ENCODE measurements at places on chromosomes 5 and 9.

- DNase-seq, result no peak
These were observed 84.4 kb downstream of the HTR4 start for GRCh38 chr5:148569948-148570347.

DNA sequence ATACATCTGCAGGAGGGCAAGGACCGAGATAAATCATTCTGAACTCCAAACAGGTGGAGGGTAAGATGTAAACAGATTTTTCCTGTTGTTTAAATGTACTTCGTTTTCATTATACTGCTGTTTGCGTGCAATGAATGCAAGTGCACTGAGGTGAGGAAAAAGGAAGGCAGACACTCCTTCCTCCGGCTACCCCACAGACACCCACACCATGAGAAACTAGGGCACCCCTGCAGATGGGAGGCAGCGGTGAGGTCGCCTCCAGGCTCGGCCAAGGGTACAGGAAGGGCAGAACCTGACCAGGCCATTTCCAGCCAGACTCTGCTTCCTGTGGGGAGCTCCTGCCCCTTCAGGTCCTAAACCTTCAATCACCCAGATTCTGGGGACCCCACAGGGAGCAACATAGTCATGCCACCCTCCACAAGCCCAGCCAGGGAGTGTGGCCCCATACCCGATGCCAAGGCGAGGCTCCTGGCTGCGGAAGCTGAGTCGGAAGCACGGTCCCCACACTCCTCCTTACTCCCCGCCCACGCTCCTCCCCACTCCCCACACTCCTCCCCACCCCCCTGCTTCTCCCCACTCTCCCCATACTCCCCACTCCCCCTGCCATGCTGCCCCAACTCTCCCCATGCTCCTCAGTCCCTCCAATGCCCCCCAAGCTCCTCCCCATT lies 37.1 kb downstream of the VAV2 start:
- DNase-seq, result no peak

DNA sequence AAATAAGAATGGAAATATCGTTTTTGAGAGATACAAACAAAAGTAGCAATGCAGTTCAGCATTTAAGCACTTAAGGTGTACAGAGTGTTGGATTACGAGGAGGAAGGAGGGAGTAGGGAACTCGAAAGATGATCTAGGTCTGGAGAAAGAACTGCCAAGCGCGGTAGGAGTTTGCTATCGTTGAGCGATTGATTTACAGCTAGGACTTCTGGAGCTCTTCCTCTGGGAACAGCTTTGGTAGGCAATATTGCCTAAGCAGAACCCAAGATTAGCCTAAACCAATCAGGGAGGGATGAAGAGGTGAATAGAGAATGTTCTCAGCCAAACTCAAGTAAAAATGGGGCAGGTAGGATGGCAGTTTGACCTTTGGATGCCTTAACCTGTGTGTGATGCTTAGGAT lies 965 bp downstream of the CLTA start:
- no peak for DNase-seq

DNA sequence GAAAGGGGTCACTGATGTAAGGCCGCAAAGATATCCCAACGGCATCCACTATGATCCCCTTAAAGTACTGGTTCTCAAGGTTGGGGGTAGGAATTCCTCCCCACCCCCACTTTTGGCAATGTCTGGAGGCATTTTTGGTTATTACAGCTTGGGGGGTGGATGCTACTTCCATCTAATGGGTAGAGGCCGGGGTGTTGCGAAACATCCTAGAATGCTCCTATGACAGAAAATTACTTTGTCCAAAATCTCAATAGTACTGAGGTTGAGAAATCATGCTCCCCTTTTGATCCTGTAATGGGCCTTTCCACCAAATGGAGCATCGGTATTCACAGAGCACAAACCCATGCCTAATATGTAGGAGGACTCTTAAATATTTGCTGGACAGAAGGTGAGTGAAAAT lies 20.8 kb upstream of the TCERG1 start:
- DNase-seq, result no peak

- no peak for DNase-seq
These were observed 101.9 kb downstream of the SLC28A3 start for GRCh38 chr9:84238652-84239051.

- no peak for DNase-seq
These were observed 150.2 kb downstream of the GABBR2 start for GRCh38 chr9:98558575-98558974.

- no peak for DNase-seq
These were observed 1.6 kb downstream of the FNIP1 start for GRCh38 chr5:131795228-131795627.

DNA sequence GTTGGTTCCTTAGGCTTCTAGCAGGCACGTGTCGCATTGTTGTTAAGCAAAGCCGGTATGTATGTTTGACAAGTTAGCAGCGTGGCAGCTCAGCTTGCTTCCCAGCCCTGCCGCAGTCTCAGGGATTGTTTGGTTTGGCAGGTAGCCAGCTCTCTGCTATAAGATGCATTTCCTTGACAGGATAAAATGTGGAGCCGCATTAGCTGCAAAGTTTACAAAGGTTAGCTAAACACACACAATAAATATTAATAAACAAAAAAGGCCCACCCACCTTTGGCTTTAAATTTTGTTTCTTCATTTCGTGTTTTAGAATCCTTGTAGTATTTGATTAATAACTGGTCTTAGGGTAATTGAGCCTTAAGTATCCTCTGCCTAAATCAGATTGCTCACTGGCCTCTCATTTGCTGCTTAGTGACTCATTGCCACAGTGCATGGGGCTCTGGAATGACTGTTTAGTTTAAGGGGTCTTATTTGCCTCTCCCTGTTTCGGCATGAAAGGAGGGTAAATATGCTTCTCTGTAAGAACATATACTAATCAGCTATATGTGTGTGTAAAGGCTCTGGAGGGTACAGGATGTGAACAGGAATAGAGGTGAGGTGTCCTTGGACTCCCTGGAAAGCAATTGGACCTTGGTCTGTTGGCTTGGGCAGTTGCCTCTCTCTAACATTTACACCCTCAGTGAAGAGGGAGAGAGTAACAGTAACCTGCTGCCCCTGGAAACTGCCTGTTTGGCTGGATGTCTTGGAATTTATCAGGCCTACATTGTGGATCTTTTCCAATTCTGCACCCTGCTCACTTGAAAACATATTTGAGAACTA lies 122.0 kb downstream of the GDNF start:
- peak; percentile 25 for DNase-seq

GRCh38 chr9:94999832-95000231 lies 273.3 kb downstream of the AOPEP start:
- no peak for DNase-seq

GRCh38 chr9:113398796-113399195 lies 2.3 kb downstream of the ALAD start:
- DNase-seq, result no peak

DNA sequence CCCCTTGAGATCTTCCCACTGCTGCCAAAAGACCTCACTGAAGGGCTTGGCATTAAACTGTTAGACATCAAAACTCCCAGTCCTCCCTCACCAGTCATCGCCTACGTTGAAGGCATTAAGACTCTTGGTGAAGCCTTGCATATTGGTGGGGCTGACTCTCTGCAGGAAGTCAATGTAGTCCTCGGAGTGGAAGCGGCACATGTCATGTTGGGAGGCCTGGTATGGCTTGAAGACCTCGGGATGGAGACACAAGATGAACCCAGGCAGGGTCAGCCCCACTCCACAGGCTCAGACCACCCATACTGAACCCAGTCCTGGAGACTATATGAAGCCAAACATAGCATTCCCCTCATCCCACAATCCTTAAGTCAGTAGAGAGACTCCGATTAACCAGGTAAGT lies 1.9 kb downstream of the HDAC3 start:
- DNase-seq, result no peak

- no peak for DNase-seq
These were observed 9.5 kb upstream of the DPYSL3 start for GRCh38 chr5:147519380-147519779.

- no peak for DNase-seq
These were observed 90.1 kb upstream of the SPOCK1 start for GRCh38 chr5:137589185-137589584.

DNA sequence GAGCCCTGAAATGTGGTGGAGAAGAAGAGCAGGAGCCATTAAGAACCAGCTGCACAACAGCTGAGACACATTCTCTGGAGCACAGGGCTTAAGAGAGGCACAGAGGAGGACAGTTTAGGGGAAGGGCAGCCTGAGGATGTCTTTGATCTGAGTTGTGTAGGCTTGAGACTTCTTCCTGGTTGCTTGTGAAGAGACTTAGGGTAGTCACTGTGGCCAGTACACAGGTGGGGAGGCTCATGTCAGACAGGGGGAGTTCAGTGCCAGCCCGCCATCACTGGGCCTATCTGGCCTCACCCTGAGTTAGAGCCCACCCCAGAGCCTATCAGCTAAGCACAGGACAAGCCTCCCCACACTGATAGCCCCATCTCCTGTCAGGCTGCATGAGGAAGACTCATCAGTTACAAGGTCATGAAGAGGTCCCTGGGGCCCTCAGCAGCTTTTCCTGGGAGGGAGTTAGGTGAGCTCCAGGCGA lies 19.8 kb downstream of the SLC22A4 start:
- DNase-seq, result no peak

DNA sequence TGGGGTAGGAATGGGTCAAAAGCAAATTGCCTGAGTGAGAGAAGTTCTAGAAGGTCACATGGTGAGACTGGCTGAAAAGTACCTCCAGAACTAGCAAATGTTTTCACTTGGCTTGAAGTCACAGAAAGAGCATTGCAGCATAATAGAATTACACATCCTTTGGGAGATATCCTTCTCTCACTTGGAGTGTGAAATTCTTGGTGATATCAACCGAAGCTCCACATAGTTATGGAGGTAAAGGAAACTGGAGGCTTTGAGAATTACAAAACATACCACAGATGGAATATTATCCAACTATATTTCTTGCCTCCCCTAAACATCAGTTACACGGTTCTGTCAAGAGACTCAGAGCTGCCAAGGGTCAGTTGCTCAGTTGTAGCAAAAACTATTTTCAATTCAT lies 182.4 kb downstream of the SEMA5A start:
- DNase-seq, result no peak

GRCh38 chr9:74577956-74578355 lies 80.8 kb downstream of the RORB start:
- no peak for DNase-seq

DNA sequence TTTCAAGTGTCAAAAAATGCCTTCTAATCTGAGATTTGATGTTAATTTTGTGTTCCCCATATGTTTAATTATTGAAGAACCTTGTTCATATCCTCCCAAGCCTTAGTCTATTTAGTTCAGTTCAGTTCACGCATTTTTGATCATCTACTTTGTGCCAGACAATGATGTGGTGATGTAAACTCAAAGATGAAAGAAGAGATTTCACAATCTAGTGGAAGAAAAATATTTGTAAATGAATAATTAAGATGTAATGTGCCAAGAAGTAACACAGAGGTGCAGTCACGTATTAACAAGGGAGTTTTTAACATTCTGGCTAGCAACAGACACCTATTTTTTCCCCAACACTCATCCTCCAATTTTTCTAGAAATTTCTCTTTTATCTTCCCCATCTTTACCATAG lies 22.1 kb upstream of the KIF2A start:
- DNase-seq, result no peak

DNA sequence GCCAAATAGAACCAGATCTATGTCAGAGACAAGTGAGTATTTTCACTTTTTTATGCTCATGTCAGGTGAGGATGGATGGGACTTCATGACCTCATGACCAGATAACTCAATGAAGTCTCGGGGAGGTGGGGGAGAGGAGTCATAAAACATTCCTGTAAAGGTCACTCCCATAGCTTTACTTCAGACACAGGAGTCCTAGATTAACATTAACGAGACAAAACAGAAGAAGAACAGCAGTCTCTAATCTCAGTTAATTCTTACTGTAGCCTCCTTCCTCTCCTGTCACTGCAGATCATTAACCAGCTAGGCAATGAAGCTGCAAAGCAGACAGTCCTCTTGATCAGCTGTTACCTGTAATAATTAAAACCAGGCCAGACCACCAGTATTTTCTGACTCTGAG lies 11.2 kb downstream of the CRHBP start:
- no peak for DNase-seq

GRCh38 chr9:20170122-20170521 lies 381.3 kb upstream of the SLC24A2 start:
- DNase-seq, result no peak

GRCh38 chr5:44536650-44537260 lies 147.5 kb upstream of the FGF10 start:
- DNase-seq, result peak; percentile 65

GRCh38 chr5:69504036-69504435 lies 11.4 kb downstream of the OCLN start:
- DNase-seq, result no peak

DNA sequence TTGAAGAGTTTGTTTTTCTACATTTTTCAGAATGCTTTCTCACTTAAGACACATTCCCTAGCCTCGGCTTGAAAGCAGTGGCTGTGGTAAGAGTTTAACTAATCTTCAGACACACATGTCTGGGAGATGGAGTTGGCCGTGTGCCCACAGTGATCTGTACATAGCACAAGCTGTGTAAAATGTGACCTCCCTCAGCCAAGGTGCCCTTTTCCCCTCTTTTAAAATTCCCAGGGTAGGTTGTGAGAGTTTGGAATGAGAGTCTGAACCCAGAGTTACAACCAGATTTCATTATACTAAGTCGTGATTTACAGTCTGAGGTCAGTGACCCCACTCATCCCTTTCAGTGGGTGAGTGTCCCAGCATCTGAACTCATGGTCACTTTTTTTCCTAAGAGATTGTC lies 230.4 kb downstream of the DOCK8 start:
- peak; percentile 35 for DNase-seq

GRCh38 chr5:123807177-123807945 lies 295.4 kb downstream of the CSNK1G3 start:
- no peak for DNase-seq

- DNase-seq, result no peak
These were observed 84.5 kb upstream of the MOCS2 start for GRCh38 chr5:53194086-53194485.

DNA sequence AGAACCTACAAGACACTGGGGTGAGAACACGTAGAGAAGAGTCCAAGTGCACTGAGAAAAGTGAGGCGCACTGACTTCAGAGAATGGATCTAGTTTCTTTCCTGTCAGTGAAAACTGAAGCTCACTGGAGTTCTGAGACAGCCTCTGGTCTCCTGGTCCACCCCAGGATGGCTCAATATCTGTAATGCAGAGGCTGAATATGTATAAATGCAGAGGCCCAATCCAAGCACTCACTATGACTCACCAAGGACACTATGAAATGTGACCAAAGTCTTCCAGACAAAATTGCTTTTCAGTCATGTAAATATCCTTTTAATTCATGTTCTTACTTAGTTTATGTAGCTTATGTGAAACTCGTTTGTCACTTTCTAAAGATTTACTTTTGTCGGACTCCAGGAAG lies 53.8 kb downstream of the NFIB start:
- no peak for DNase-seq

GRCh38 chr9:35816708-35817107 lies 1.9 kb upstream of the HINT2 start:
- DNase-seq, result no peak

DNA sequence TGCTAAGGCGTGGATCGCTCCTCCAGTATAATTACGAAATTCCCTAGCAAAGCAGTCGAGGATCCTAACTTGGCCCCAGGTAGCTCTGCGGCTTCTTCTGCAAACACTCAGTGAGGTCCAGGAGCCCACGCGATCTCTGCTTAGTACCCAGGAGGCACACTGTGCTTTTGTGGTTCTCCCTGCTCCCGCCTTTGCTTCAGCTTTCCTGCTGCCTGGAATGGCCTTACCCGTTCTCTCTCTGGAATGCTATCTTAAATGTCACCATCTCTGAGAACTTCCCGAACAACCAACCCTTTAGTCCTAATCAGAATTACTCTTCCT lies 639 bp downstream of the INVS start:
- DNase-seq, result peak; percentile 43

- no peak for DNase-seq
These were observed 37.2 kb downstream of the SLC6A7 start for GRCh38 chr5:150227036-150227435.

GRCh38 chr5:31909073-31909472 lies 265.0 kb downstream of the GOLPH3 start:
- DNase-seq, result no peak
